ENCODE measurements at places on chromosomes 16 and 17. TPM values are rescaled to one million over a fixed set of nuclear protein-coding genes. Genes with fewer than 3 reads are reported as not detected.

Gene MLKL
- total RNA-seq, result 5.4 TPM

Gene SLX4
- total RNA-seq, result 2.8 TPM

Gene CDRT15L2
- not detected for total RNA-seq

Gene MRPL28
- 63.2 TPM for total RNA-seq

Gene ATAD5
- 0.92 TPM for total RNA-seq

Gene EZH1
- total RNA-seq, result 28.7 TPM

Gene FNDC8
- not detected for total RNA-seq

Gene P2RX1
- 0.62 TPM for total RNA-seq

Gene NXPH3
- total RNA-seq, result 3.6 TPM

Gene PRSS36
- 4.2 TPM for total RNA-seq

Gene MT1H
- total RNA-seq, result not detected

Gene SMIM5
- 8.6 TPM for total RNA-seq

Gene ZACN
- not detected for total RNA-seq

Gene CDH1
- total RNA-seq, result 0.03 TPM

Gene CHMP6
- total RNA-seq, result 19.1 TPM

Gene USP43
- total RNA-seq, result 0.24 TPM

Gene GALR2
- not detected for total RNA-seq

Gene CAPNS2
- total RNA-seq, result 0.24 TPM

Gene SLC13A2
- not detected for total RNA-seq

Gene NACA2
- total RNA-seq, result not detected

GRCh38 chr17:63032142-63032541, 66.1 kb downstream of the TANC2 start:
- no peak for DNase-seq

DNA sequence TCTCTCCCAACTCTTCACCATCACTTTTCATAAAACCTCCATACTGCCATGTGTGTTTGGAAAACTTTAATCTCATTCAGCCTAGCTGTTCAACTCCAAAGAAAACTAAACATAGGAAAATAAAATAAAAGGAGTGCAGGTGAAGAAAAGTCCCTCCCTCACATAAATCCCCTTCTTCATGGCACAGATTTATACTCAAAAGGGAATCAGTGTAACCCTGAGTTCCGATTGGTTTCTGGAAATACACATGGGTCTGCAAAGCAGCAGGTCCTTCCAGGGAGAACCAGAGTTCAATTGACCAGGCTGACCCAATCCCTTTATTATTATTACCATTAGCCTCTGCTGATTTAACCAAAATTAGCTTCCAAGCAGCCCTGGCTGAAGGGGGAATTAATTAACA, 8.9 kb upstream of the HOXB2 start:
- no peak for DNase-seq

- DNase-seq, result no peak
Measured at GRCh38 chr17:81526662-81527571, 1.3 kb upstream of the FSCN2 start.

DNA sequence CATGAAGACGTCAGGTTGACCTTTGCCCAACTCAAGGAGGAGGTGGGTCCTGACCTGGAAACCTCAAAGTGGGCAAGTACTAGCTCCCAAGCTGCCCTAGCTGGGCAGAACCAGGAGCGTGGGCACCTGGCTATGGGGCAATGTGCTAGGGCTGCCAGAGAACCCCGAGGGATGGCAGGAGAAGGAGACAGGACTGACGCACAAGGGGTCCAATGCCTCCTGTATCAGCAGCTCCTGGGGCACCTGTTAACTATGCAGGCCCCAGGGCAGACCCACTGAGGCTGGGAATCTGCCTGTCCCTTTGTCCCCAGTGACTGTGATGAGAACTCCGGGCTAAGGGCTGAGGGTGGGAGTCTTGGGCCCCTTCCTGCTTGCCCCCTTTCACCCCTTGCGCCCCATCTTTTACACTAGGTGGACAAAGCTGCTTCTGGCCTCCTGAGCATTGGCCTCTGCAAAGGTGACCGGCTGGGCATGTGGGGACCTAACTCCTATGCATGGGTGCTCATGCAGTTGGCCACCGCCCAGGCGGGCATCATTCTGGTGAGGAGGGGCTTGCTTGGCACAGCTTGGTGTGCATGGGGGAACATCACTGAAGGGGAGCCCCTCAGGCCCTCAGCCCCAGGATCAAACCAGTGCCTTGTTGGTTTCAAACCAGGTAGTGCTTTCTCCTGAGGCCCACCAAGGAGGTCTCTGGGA, 7.7 kb downstream of the CHAD start:
- no peak for DNase-seq

DNA sequence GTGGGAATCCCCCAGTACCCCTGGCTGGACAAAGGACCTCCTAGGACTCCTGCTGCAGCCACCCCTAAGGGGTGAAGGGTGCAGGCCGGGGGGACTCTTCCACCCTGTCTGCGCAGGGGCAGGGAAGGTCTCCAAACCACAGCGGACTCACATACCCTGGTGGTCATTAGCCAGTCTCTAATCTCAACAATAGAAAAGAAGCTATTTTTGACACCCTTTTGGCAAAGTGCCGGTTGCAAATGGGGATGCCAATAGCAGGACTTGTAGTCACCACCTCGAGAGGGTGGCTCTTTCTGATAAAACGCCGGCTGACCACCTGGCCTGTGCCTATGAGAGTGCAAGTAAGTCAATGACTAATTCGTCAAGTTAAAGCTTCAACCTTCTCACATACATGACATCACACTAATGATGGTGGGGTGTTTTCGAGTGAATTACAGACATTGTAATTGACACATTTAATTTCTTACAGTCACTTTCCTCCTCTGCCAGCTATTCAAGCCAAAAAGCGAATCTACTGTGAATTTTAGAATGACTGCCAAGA, 23.1 kb upstream of the DNAH17 start:
- DNase-seq, result peak; percentile 43

GRCh38 chr17:79583475-79583874, 27.4 kb downstream of the RBFOX3 start:
- DNase-seq, result no peak

GRCh38 chr17:73644145-73645049, at the start of gene SDK2:
Gene SDK2, minus strand, starts transcription at chr17:73644445. Its CDS starts 357 bp downstream, at chr17:73644088.
- DNase-seq, result no peak

DNA sequence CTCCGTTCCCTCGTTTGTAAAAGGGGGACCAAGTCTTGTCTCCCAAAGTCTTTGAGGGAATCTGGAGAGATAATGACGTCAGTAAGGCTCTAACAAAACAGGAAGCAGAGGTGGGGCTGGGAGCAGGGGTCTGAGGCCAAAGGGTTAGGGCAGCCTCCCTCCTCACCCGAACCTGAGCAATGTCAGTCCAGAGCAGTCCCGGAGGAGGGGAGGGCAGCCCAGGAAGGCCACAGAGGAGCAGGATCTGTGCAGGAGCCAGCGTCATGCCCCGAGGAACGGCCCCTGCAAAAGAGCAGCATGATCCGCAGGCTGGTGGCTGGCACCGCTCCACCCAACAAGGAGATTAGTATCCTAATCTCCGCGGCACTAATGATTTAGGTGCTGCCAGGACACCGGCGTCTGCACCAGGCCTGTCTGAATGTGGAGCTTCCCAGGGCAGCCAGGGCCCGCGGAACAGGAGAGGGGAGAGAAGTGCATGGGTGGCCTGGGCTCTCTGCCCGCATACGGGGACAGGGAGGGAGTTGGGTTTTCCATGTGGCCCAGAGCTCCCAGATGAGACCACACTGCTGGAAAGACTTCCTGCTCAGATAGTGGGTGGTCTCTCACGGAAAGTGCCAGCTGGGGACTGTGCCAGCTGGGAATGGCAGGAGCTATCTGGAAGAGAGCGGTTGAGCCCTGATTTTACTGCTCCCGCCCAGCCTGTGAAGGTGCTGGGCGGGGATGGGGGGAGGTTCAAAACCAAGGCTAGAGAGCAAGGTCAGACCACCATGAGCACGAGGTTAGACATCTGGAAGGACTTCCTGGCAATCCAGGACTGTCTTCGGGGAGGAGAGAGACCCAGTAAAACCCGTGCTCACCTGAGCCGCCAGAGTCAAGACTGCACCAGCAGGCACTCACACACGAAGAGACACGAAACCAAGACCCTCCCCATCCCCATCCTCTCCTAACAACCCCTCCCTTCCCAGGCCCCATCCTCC, 11.0 kb upstream of the KRT17 start:
- peak; percentile 50 for DNase-seq

GRCh38 chr16:2966808-2967191, 2.3 kb upstream of the PAQR4 start:
- DNase-seq, result no peak

GRCh38 chr16:85200471-85201278, 88.4 kb upstream of the CIBAR2 start:
- DNase-seq, result no peak

DNA sequence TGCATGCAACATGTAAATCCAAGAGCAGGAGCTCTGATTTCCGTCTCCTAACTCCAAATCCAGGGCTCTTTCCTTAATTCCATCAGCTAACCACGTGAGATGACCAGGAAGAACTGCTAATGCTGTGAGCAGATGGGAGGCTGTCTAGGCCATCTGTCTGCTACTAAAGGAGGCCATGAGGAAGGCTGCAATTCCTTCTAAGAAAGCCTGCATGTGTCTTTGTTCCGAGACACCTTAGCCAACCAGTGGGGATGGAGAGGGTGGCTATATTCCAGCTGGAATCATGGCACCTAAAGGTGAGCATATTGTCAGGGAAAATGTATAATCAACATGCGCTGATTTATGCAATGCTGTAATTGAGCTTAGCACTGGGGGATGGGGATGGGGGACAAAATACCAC, 267.2 kb upstream of the CDH5 start:
- no peak for DNase-seq

GRCh38 chr16:55323637-55324271, at the start of gene IRX6:
Gene IRX6, plus strand, starts transcription at chr16:55324203. Its CDS starts 889 bp downstream, at chr16:55325092.
- no peak for DNase-seq

GRCh38 chr17:877630-878029, 95.5 kb downstream of the MRM3 start:
- no peak for DNase-seq

- DNase-seq, result no peak
Measured at GRCh38 chr17:46827274-46827673, 8.8 kb upstream of the WNT3 start.

- peak; percentile 28 for DNase-seq
Measured at GRCh38 chr16:18800775-18801144, 589 bp downstream of the ARL6IP1 start.

- DNase-seq, result no peak
Measured at GRCh38 chr16:79602628-79603014, 2.1 kb upstream of the MAF start.

GRCh38 chr16:79114759-79115158, 485.8 kb downstream of the MAF start:
- DNase-seq, result no peak

GRCh38 chr16:19898924-19899604, 14.4 kb upstream of the GPRC5B start:
- peak; percentile 29 for DNase-seq

GRCh38 chr16:29926711-29927052, 656 bp upstream of the KCTD13 start:
- no peak for DNase-seq

GRCh38 chr17:44272321-44272951, 4.5 kb upstream of the SLC4A1 start:
- no peak for DNase-seq

GRCh38 chr16:19005561-19006445, 22.1 kb downstream of the TMC7 start:
- DNase-seq, result peak; percentile 55

DNA sequence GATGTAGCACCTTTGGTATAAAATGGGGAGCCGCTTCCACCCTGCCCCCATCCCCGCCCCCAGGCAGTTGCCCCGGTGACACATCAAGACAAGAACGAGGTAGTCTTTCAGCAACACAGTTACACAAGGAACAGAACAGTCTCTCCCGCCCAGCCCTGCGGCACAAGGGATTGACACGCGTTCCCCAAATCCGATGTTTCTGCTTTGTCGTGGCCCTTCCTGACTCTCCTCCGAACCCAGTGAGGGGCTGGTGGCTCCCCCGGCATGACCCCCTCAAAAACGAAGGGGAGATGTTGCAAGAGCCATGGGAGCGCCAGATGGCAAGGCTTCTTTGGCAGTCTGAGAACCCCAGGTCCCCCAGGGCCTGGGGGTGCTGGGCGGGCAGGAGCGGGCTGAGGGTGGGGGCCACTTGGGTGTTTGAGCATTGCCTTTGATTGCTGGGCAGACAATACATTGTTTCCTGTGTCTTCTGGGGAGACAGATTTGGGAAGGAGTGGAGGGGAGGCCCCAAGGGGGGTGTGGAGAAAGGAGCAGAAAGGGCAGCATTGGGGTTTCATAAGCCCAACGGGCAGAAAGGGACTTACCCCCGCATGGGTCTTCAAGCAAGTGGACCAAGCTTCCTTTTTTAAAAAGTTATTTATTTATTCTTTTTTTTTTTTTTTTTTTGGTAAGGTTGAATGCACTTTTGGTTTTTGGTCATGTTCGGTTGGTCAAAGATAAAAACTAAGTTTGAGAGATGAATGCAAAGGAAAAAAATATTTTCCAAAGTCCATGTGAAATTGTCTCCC, 16.6 kb downstream of the COL1A1 start:
- peak; percentile 53 for DNase-seq

DNA sequence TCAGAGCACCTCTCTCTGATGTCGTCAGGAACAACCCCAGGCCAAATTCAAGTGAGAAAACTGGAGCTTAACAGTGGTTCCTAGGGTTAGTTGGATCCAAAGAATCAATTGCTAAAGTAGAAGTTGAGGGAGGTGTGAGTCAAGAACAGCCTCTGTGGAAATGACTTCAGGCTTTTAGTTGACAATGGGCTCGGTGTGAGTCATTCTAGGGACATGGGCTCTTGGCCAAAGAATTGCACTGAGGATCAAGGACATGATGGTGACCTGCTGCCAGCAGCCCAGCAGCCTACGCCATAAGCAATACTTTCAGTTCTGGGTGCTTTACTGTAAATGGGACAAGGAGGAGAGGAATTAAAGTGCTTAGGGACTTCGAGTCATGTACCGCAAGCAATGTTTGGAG, 32.1 kb upstream of the SMURF2 start:
- DNase-seq, result peak; percentile 80

DNA sequence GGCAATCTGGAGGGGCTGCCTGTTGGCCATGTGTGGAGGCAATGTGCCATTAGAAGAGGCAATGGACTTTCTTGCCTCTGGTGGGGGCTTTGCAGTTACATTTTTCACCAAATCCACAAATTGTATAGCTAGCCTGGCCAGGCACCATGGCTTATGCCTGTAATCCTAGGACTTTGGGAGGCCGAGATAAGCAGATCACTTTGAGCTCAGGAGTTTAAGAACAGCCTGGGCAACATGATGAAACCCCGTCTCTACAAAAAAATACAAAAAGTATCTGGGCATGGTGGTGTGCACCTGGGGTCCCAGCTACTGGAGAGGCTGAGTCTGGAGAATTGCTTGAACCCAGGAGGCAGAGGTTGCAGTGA, 2.7 kb upstream of the RNF112 start:
- no peak for DNase-seq
